ENCODE measurements at places on chromosomes 6 and 20. TPM values are rescaled to one million over a fixed set of nuclear protein-coding genes. Genes with fewer than 3 reads are reported as not detected.
A peak's percentile ranks its signal among the peaks of the same experiment; 100 is the strongest.

The SEMG1 gene
- total RNA-seq: not detected

The RBM39 gene
- total RNA-seq: 380 TPM

- DNase-seq: no peak
Measured at GRCh38 chr20:31849306-31849930, 4.0 kb upstream of the FOXS1 start.

- DNase-seq: peak; percentile 69
Measured at GRCh38 chr6:149938571-149939355, 3.1 kb upstream of the ULBP2 start.

Data from activated naive CD4-positive, alpha-beta T cell treated with anti-CD3 and anti-CD28 coated beads, Interleukin-2, amount 50 U/mL, for 72 hours (primary cell).